Astrocyte of the spinal cord (primary cell): ENCODE measurements at places on chromosomes 12 and 14.

GRCh38 chr14:59337141-59337611, 128.0 kb downstream of the GPR135 start:
- peak; percentile 46 for DNase-seq

DNA sequence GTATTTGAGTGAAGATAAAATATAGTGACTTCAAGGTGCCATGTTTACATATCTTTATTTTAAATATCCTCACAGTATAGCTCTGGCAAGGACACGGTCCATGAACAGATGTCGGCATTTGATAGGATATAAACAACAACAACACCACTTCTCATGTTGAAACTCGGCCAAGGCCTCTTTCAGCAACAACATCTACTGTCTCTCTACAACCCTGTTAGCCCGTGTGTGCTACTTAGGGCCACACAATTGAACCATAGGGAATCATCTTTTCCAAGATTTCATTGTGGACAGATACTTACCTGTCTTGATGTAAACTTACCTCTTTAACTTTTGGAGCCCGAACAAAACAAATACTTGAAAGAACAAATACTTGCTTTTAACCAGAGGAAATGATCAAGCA, 168.7 kb upstream of the SSTR1 start:
- no peak for DNase-seq

DNA sequence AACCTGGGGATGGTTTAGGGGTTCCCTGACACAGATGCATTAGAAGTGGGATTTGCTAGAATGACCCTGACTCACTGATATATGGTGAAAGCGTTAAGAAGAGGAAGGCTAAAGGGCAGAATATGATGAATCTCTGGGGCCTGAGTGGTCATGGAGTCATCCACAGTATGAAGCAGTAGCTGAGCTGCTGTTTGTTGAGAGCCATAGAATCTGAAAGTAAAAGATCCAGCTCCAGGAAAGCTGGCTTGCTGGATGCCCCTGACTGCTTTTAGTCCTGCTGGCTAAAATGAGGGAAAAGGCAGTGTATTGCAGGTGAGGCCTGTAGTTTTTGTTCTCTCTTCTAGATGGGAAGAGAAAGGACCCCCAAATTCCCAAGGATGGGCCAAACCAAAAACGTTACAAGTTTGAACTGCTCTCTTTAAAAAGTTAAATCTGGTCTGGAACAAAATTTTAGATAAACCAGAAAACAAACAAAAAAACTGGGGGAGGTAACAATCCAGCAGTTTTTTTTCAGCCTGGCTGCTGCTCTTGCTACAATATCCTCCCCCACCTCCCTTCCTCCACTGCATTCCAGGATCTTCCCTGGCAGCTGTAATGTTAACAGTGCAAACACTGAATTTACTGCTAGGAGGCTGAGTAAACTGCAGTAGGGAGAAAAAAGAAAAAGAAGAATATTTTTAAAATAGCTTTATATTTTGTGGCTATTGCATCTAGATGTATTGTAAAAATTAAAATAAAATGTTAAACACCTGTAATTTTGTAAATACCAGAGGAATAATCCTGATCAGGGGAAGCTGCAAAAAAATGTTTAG, 16.5 kb downstream of the SEL1L start:
- peak; percentile 36 for DNase-seq

- peak; percentile 71 for DNase-seq
Observed at GRCh38 chr12:129753586-129753985, 150.2 kb downstream of the TMEM132D start.

DNA sequence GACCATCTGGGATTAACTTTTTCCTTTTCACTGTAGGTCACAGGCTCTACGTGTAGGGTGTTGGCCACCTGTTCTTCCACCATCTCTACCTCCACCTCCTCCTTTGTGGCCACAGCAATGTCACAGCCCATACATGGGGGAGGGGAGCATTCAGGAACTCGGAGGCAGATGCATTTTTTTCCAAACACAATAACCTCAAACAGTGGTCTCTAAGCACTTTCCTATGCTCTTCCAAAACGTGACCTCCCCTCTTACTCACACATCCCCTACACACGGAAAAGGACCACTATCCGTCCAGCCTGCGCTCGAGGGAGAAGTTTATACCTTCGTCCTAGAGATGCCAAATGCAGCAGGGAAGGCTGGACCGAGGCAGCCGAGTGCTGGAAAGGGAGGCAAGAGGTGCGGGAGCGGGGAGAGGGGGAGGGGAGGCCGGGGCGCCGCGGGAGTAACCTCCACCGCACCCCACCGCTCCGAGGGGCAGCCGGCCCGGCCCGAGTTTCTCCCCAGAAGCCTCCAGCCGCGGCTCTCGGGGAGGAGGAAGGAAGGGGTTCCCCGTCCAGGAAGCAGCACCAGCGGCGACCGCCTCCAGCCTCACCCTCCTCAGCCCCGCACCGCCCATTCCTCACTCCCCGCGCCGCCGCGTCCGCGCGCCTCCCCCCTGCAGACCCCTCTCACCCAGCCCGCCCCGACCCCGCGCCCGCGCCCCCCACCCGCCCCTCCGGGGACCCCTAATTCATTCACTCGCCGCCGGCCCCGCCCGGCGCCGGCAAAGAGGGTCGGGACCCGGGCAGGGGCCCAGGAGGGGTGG, 594 bp downstream of the KRAS start:
- peak; percentile 15 for DNase-seq

GRCh38 chr12:76636121-76636692, 76.6 kb upstream of the OSBPL8 start:
- peak; percentile 39 for DNase-seq

- peak; percentile 6 for DNase-seq
Observed at GRCh38 chr12:82414044-82414443, 55.7 kb downstream of the METTL25 start.

DNA sequence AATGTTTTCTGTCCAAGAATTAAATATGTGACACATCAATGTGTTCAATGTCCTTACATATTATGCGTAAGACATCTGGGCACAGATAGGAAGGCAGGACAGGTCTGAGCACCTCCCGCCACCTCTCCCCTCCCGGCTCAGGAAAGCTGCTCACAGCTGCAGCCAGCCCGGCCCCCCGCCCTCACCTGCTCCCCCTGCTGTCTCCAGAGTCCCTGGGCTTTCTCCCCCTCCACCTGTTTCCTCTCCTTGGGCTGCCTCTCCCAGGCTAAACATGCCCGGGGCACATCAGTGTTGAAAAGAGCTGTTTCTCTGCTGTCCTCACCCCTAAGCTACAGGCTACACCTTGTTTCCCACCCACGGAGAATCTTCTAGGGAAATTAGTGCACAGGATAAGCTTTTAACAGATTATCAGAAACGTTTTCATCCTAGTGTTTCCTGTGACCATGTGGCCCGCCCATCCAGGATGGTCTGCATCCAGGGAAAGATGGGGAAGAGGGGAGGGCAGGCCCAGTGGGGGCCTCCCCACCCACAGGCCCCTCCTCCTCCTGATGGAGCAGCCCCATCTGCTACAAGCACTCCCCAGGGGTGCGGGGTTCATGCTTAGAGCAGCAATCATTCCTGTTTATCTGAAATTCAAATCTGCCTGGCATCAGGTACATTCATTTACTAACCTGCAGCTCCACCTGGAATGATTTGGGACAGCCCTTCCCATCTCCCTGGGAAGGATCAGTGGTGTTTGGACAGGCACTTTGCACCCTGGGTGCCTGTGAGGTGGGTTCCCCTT, 273.8 kb upstream of the SFSWAP start:
- DNase-seq = no peak

DNA sequence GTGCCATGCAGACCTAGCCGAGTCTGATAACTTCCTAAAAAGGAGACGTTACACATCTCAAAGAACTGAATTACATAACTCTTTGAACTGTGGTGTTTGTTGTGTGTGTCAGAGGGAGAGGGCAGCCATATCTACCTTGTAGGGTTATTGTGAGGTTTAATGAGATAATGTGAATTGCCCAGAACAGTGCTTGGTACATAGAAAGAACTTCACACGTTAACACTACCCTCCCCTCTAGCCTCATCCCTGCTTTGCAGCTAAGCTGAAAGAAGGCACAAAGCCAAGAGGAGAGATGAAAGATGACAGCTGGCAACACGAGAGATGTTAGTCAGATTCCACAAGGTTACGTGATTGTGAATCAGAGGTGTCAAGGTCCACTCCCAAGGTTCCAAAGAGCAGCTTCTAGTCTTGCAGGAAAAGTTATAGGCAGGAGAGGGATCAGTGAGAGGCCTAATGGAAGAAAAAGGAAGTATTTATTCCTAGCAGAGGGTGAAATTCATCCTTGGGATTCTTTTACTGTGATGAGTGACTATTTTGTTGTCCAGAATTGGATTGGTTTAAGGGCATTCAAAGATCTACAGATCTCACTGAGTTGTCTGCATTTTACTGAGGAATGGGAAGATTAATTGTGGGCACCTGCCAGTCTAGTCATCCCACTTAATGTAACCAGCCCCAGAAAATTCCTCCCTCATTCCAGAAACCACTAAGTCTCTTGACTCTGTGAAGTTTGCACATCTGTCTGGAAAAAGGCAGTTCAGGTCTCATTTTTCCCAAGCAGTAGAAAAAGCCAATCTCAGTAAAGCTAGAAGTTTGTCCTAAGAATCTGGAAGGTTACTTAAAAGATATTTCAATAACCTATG, 25.9 kb upstream of the WNK1 start:
- DNase-seq = peak; percentile 16

DNA sequence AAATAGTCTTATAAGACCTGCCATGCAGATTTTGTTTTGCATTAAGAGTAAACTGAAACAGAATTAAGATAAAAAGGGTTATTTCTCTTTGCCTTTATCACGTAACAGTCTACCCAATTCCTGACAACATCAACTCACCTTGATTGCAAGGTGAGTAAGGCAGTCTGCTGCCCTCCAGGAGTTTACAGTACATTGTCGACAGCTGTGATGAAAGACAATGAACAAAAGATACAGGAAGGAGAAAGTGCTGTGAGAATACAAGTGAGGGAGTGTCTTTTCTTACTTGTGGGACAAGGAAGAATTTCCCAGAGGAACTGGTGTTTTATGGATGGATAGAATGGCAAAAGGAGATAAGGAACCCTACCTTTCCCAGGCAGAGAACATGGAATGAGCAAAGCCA, 101.0 kb downstream of the RTN1 start:
- no peak for DNase-seq

- no peak for DNase-seq
Observed at GRCh38 chr12:42923583-42923982, 334.0 kb upstream of the PRICKLE1 start.

- DNase-seq = peak; percentile 85
Observed at GRCh38 chr12:92297932-92298696, 152.5 kb upstream of the BTG1 start.

GRCh38 chr12:26631846-26632245, 201.1 kb downstream of the ITPR2 start:
- peak; percentile 79 for DNase-seq

GRCh38 chr14:101591121-101591520, 29.8 kb downstream of the DIO3 start:
- no peak for DNase-seq

DNA sequence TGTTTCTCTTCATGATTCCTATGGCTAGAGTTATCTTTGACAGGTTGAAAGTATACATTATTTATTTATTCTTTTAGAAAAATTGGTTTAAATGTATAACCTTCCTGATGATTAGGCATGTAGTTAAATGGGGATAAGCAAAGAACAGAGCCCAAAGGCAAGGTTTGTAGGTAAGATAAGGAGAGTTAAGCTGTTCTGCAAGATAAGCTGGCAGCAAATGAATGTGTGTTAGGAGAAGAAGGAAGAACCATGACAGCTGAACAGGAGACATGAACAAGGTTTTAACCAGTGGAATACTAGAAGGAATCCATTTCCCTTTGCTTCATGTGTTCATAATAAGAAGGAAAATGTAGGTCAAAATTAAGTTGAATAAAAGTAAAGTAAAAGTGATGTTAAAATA, 1330.1 kb upstream of the USP15 start:
- DNase-seq = no peak

- no peak for DNase-seq
Observed at GRCh38 chr12:62129291-62129690, 130.9 kb upstream of the USP15 start.

- DNase-seq = no peak
Observed at GRCh38 chr14:92651106-92651757, 97.2 kb downstream of the LGMN start.

DNA sequence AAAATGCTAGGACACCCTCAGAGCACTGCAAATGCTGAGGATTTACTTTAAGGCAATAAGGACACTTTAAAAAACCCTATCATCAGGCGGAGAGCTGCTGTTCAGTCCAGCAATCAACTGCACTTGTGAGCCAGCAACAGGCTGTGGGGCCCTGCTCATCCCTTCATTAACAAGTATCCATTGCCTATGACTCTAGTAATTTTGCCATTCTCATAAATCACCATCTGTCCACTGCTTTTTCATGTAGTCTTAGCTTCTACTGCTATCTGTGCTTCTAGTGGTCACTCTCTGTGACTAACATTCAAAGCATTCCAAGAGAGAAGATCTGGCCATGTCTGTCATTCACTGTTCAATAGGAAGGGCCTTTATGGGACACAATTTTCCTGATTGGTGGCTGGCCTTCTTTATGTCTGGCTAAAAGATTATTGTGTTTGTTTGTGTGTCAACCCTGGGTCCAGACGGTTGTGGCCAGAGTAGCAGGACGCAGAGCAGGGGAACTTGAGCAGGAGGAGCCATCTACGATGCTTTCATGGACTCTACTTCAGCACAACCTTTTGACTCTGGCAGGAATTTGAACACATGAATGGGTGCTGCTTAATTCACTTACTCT, 3.6 kb upstream of the KRAS start:
- DNase-seq = no peak

- peak; percentile 72 for DNase-seq
Observed at GRCh38 chr12:77049767-77050353, 15.5 kb downstream of the E2F7 start.

- DNase-seq = peak; percentile 54
Observed at GRCh38 chr12:43407816-43408645, 144.0 kb downstream of the ADAMTS20 start.

DNA sequence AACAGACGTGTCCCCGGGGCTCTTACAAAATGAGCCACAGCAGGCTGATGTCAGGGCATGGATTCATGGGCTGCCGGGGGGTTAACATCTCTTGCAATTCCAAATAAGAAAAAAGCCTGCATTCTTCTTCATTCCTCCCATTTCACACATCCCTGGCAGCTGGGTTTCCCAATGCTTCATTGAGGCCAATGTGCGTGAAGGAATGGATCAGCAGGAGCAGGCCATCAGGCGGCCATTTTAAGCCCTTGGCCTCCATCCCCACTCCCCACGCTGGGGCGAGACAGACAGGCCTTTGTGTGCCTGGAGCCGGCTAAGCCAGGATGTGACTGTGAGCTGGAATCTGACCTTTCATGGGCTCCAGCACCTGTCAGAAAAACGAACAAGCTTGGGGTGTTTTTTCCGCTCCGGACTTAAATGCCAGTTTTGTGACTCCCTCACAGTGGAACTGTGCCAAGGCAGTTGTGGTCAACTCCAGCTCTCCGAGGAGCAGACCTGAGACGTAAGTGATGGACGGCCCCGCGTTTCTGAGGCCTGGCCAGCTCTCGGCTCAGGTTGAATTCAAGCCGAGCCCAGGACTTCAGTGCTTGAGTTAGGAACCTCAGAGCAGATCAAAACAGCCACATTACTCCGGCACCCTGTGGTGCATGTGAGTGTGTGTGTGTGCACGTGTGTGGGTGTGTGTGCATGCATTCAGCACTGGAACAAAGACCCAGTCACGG, 133.1 kb downstream of the TMEM30B start:
- DNase-seq = peak; percentile 100
